ENCODE measurements at places on chromosomes 7 and 10.

DNA sequence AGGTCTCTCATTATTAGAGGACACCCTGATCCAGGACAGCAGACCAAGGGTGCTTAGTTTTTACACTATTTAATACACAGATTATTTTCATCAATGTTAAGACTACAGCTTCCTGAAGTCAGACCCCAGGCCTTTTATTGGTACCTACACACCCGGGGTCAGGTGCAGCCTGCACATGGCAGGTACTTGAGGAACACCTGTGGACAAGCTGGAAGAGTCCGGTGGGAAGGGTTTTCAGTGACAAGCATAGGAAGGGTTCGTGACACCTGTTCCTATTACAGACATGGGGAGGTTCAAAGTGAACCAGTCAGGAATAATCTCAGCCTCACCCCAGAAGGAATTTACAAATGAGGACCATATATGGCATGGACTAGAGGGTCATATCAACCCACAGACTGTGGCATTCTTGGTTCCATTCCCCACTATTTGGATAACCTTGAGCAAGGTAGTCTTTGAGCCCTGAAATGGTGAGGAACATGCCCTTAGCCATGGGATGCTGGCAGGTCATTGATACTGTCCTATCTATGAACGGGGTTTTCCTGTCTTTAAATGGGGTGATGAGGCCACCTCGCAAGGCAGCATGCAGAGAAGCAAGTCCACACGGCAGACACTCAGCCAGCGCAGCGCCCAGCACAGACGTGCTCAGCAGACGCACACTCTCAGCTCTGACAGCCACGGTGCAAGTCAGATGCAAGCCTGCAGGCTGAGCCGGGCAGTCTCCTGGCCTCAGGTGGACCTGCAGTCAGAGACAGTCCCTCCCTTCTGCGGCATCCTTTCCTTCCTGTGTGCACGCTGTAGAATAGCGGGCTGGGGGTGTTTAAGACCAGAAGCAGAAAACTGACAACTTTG is 624.9 kb downstream of the PTPRN2 start:
- no peak for DNase-seq

DNA sequence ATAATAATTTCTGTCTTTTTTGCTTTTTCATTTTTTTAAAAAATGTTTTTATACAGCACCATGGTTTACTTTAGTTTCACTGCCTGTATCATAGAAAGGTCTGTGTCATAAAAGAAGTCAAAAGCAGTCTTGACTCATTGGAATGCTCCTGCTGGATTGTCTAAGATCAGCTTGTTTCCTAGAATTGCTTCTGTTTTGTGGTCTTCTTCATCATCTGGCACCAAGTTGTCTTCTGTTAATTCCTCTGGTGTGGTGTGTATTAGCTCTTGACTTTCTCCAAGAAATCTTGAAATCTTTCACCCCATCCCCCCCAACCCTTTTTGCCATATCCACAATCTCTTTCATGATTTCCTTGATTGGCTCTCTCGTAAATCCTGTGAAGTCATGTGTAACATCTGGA is 250.3 kb upstream of the CXCL12 start:
- no peak for DNase-seq

GRCh38 chr10:30823651-30824050 is 194.1 kb upstream of the LYZL2 start:
- DNase-seq = no peak

- DNase-seq = no peak
Observed at GRCh38 chr7:69959789-69960499, 361.7 kb downstream of the AUTS2 start.

GRCh38 chr7:21076574-21076973 is 289.9 kb upstream of the SP8 start:
- no peak for DNase-seq

DNA sequence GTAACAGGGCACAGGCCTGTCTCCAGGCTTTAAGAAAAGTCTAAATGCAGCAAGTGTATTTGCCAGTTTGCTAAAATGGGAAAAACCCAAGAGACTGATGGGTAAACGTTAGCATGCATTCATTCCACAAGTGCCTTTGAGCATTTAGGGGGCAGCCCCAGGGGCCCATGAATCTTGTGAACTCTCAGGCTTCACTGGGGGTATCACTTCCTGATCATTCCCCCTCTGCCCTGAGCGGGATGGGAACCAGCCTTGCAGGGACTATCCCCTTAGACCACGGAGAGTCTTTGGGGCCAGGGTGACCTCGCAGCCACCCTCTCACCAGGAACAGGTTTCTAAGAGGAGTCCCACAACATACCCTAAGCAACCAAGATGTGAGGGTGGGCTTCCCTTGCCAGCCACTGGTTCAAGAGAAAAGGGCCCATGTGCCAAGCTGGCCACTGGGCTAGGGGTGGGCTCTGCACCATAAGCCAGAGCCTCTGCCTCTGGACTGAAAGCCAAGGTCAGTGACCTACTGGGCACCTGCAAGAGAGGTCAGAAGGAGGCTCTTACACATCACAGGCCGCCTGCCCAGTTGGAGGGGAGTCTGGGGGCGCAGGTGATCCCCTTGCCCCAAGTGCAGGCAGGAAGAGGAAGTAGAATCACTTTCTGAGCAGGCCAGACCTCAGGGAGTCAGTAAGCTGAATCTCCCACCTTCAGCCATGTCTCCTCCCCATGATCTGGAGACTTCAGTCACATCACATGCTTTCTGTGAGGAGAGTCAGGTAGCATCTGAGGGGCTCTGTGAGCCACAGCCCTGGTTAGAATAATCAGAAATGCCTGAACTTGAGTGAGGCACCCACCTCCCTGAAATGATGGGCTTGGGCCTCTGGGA is 75.0 kb downstream of the C10orf105 start:
- peak; percentile 57 for DNase-seq

GRCh38 chr10:96889415-96890171 is 57.5 kb downstream of the LCOR start:
- DNase-seq = no peak

GRCh38 chr7:99267841-99268576 is 4.6 kb upstream of the MYH16 start:
- no peak for DNase-seq

GRCh38 chr7:67341153-67341768 is 344.6 kb downstream of the TYW1 start:
- DNase-seq = no peak

- no peak for DNase-seq
Observed at GRCh38 chr10:102738692-102739121, 5.0 kb upstream of the WBP1L start.

DNA sequence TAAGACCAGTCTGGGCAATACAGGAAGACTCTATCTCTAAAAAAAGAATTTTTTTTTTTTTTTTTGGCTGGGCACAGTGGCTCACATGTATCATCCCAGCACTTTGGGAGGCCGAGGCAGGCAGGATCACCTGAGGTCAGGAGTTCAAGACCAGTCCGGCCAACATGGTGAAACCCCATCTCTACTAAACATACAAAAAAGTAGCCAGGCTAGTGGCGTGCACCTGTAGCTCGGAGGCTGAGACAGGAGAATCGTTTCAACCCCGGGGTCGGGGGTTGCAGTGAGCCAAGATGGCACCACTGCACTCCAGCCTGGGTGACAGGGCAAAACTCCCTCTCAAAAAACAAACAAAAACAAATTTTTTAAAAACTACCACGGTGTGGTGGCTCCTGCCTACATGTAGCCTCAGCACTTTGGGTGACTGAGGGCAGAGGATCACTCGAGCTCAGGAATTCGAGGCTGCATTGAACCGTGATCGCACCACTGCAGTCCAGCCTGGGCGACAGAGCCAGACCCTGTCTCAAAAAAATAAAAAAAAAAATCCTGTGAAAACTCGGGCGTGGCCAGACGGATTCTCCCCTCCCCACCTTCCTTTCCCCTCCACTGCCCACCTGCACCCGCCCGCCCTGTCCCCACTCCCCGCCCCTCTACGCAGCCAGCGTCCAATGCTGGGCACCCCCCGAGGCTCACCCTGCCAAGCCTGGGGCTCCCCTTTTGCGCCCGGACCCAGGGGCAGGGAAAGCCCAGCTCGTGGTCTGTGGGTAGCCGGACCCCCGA is 745 bp upstream of the ORAI2 start:
- DNase-seq = peak; percentile 27

GRCh38 chr7:19009936-19010280 is 107.5 kb downstream of the TWIST1 start:
- DNase-seq = no peak

DNA sequence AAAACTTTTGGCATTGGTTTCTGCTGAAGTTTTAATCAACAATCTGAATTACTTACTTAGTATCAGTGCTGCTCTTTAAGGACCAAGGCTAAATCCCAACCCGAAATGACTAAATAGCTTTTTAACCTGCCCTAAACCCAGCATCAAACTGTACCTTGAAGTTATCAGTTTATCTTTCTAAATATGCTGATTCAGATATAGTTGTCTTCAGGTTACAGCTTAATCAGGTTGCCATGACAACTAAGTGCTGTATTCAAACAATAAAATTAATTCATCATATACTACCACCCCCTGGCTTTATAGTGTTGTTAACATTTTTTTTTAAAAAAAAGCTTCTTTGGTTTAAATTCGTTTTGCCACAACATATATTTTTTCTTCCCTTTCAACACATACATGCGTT is 239.6 kb downstream of the TWIST1 start:
- DNase-seq = no peak

DNA sequence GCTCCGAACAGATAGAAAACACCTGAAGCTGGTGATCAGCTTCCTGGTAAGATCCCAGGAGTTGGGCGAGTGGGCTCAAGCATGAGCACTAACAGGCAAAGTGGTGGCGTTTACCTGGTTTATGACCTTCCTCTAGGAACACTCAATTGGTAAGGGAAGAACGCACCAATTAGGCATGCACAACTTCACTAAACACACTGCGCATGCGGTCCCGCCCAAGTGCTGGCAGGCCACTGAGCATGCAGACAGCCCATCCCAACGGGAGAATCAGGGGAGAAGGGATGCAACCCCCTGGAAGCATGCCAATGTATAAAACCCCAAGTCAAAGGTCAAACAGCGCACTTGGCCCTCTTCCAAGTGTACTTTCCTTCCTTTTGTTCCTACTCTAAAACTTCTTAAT is 70.4 kb downstream of the LYZL2 start:
- no peak for DNase-seq

GRCh38 chr10:47025540-47026300 is 114.5 kb downstream of the PTPN20 start:
- no peak for DNase-seq

DNA sequence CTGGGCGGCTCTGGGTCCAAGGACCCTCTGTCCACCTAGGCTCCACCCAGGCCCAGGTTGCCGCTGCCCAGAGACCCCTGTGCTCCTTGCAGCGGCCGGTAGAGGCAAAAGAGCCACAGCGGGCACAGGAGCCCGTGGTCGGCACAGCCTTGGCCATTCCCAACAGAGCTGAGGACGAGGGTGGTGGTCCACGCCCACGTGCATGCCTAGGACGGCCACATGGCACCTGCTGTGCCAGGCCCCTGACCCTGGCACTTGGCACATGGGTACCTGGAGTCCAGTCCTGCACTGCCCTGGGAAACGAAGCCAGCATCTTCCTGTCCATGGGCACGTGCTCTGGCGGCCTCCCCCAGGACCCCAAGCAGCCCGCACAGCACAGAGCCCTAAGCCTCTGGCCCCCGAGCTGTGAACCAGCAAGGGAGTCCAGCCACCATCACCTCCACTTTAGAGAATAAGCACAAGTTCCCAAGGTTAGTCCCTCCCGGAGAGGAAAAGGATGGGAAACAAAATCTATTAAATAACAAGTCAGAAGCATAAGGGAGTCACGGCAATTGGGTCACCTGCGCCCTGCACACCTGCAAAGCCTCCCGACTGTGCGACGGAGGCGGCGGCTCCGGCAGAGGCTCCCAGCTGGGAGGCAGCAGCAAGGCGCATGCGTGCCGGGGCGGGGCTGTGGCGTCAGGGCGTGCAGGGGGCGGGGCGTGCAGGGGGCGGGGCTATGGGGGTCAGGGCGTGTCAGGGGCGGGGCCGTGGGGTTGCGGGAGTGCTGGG is 59.1 kb downstream of the STK32C start:
- peak; percentile 52 for DNase-seq

DNA sequence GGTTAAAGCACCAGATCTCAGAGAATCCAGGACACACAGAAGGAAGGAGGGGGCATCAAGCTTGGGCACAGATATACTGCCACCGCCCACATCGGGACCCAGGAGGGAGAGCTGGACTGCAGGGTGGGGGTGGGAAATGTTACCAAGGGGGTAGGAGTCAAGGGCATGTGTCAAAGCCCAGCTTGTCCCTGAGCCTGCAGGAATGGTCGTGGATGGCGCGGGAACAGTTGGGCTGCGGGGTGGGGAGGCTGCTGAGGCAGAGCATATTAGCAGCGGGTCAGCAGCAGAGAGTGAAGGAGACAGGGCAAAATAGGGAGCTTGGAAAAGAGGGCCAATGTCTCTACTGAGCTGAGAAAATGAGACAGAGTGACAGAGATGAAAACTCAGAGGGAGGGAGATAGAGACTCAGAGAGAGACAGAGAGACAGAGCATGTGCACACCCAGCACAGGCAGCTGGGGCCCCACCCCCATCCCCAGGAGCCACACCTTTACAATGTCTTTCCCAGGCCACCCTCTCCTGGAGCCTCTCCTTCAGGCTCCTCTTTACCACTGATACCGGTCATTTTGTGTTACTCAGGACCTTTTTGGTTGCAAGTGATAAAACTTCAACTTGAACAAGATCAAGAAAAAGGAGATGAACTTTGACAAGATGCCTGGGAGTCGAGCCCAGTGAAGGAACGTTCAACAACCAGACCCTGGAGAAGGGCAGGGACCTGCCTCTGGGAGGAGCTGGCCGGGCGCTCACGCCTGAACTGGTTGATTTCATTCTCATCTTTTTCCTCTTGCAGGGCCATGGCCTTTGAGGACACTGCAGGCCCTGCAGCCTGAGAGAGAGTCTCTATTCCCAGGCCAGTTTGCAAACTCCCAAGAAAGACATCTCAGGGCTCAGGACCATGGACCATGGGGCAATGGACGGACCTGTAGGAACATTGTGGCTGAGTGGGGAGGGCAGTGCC is 50.0 kb downstream of the AOC1 start:
- no peak for DNase-seq

DNA sequence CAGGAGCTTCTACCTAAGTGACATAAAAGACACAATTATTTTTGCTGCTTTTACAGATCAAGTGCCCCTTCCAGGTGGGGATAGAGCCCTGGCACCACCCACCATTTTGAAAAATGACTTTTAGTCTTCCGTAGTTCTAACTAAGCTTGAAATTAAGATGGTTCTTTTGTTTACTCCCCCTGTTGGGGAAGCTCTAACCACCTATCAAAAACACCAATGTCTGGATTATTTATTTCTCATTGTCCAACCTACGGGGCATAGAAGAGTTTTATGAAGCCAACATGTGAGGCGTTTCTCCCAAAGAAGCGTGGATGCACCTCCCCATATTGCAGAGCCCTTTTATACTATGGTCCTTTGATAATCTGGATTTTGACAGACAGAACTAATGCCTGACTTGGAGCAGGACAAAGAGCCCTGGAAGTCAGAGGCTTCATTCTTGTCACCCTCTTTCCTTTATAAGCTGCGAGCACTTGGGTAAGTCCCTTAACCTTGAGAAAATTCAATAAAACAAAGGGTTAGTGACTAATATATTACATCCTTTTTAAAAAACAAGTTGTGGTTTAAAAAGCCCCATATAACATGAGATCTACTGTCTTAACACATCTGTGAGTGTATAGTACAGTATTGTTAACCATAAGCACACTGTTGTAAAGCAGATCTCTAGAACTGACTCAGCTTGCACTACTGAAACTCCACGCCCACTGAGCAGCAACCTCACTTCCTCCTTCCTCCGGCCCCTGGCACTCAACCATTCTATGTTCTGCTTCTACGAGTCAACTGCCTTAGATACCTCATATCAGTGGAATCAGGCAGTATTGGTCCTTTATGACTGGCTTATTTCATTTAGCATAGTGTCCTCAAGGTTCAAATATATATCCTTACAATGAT is 67.5 kb downstream of the ATXN7L1 start:
- DNase-seq = peak; percentile 93
